SJSA1 (cell line): ENCODE measurements at places on chromosomes 11 and 22. TPM values are rescaled to one million over a fixed set of nuclear protein-coding genes. Genes with fewer than 3 reads are reported as not detected.

Gene BDNF
- 22.4 and 23.6 TPM in 2 replicates for total RNA-seq

Gene BIRC3
- 0.68 and 5.3 TPM in 2 replicates for total RNA-seq

Gene PGA5
- not detected in 2 replicates for total RNA-seq

Gene SCGB1C1
- total RNA-seq: not detected in 2 replicates

Gene GLYAT
- total RNA-seq: not detected in 2 replicates
